ENCODE measurements at places on chromosomes 3 and 15. TPM values are rescaled to one million over a fixed set of nuclear protein-coding genes. Genes with fewer than 3 reads are reported as not detected.

Gene CCRL2
- polyA plus RNA-seq: 0.16 TPM

DNA sequence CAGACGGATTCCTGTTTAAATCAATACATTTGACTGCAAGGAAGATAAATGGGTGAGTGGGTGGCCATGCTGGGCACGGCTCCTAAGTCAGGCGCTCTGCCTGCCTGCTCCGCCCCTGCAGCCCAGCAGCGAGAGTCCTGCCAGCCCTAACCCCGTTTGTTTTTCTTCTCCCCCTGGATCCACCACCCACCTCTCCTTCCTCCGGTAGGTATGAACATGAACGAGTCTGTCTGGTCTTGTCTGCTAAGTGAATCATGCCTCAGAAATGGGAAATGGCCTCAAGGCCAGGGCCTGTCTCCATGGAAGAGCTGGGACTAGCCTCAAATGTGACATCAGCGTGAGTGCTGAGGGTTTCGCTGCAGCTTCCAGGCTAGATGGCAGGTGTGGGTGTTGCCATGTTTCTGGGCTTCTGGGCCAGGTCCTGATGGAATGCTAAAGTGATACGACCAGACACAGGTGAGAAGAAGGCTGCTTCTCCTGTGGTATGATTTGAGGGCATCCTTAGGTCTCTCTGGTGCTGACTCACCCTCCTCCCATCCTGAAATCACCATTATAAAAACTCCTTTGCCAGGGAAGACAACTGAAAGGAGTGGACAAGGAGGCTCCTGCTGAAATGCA is 5.6 kb upstream of the FEM1B start:
- peak; percentile 92 for DNase-seq

DNA sequence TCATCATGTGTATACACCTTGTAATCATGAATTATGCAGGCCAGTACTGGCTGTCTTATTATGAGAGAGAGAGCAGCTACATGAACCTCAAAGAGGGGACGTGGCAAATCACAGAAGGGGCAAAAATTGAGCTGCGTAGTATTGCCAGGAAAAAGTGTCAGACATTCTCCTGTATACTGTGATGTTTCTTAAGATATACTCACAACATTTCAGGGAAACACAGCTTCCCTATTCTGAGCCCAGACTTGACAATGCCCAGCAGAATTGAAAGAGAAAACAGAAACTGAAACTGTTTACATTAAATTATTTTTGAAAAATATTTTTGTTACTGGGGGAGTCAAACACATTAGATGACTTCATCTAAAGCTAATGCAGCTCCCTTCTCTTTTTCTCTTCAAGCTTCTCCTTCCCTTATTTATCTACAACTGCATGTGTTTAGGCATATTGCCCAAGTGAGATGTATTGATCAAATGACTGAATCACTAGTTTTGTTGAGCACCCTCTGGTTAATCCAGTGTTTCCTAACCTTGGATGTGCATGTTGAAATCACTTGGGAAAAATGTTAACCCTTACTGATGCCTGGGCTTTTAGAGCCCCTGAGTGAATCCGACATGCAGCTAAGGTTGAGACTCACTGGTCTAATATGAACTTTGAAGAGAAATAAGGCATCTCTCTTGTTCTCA is 39.5 kb downstream of the CADPS start:
- no peak for DNase-seq

DNA sequence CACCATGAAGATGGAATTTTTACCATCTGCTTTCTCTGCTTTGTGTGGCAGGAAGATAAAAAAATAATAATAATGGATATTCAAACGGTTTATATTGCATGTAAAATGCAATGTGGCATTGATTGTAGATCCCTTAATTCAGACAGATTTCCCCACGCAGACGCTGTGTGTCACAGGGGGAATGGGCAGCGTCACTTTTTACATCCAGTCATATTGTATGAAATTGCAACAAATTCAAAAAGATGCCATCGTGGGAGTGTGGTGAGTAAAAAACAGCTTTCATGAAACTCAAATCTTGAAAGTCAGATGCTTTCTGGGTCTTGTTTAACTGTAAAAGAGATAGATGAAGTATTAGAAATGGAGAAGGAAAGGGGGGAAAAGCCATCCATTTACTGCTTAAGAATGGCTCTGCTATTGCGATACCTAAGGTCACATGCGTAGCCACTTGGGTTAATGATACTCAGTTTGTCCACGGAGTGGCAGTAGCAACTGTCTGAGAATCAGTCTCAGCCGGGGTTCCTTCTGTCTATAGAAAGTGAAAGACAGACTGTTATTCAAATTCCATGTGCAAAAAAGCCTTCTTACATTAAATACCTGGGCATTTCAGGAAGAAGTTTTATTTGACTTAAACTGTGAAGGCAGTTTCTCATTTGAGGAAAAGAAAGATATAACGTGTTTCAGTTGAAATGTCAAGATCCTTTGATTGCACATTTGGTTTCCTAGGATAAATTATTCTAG is 28.5 kb downstream of the BTD start:
- peak; percentile 89 for DNase-seq

DNA sequence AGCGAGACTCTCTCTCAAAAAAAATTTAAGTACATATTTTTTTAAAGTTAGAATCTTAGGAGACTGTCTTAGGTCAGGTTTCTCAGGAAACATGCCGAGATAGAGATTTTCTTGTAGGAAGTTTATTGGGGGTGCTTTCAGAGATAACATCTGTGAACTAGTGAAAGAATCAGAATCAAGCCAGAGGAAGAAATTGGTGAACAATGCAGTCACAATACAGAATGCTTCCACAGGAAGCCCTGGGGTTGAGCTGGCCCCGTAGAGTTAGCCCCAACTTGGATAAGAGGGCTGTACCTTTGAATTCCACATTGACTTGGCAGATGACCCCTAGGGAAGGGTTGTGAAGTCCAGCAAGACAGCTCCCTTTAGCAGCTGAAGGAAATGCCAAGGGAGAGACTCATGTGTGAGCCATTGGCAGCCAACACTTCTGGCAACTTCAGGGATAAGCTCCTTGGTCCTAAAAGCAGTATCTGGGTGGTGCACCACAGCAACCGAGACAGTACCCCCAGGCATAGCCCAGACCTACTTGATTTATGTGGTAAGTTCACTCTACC is 7.1 kb upstream of the PLCB2 start:
- peak; percentile 53 for DNase-seq

GRCh38 chr3:159789017-159789416 is 199.6 kb upstream of the IL12A start:
- no peak for DNase-seq

GRCh38 chr3:43197181-43197580 is 89.2 kb upstream of the SNRK start:
- no peak for DNase-seq

GRCh38 chr3:14154895-14155440 is 23.4 kb downstream of the XPC start:
- DNase-seq: no peak

- no peak for DNase-seq
Measured at GRCh38 chr15:77333166-77333565, 86.7 kb downstream of the PEAK1 start.

Data from IMR-90 (cell line).